ENCODE measurements at places on chromosomes 7 and 10. TPM values are rescaled to one million over a fixed set of nuclear protein-coding genes. Genes with fewer than 3 reads are reported as not detected.

Gene CLRN3
- not detected for total RNA-seq

Gene INHBA
- total RNA-seq = 12.7 TPM

Gene LRRC27
- total RNA-seq = 16.8 TPM

Gene CALML5
- total RNA-seq = not detected

Gene CPSF4
- 27.0 TPM for total RNA-seq

Gene KCNMA1
- total RNA-seq = 76.1 TPM

All from diencephalon (tissue), 1 donor.